Left ventricle myocardium inferior (tissue), 1 donor: ENCODE measurements at places on chromosomes 5 and 9. TPM values are rescaled to one million over a fixed set of nuclear protein-coding genes. Genes with fewer than 3 reads are reported as not detected.

EHMT1 gene
- 31.3 TPM for total RNA-seq

MYOZ3 gene
- total RNA-seq = 6.2 TPM

SLC6A3 gene
- not detected for total RNA-seq

KIF4B gene
- total RNA-seq = not detected

GABRB2 gene
- total RNA-seq = 0.11 TPM

SPOUT1 gene
- total RNA-seq = 17.5 TPM

CCNO gene
- not detected for total RNA-seq

TMEM174 gene
- not detected for total RNA-seq

GLDC gene
- not detected for total RNA-seq

DOCK2 gene
- 4.2 TPM for total RNA-seq

DNA sequence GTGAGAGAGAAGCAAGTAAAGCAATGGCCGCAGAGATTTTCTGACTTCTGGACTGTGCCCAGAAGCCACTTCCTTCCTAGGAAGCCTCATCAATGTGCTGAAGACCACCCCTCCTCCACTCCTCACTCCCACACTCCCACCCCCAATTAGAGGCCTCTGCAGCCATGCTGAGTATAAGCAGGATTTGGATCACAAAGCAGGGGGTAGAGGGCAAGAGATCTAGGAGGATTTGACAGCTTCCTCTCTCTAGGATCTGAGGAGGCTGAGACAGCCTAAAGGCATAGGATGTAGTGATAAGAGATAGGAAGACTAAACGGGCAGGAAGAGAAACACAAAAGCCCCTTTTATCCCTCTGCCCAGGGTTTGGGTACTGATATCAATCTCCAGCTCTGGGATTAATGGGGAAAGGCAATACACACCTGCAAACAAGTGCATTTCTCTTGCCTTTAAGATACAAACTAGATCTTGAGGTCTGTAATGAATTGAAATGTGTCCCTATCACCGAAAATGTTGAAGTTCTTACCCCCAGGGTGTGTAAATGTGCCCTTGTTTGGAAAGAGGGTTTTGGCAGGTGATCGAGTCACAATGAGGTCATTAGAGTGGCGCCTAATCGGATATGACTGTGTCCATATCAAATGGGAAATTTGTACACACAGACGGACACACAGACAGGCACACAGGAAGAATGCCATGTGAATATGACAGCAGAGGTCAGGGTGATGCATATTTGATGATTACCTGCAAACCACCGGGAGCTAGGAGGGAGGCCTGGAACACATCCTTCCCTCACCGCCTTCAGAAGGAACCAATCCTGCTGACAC lies 28.5 kb downstream of the KCNV2 start:
- no peak for DNase-seq

GRCh38 chr9:35162605-35163315 lies 951 bp downstream of the UNC13B start:
- DNase-seq = no peak

DNA sequence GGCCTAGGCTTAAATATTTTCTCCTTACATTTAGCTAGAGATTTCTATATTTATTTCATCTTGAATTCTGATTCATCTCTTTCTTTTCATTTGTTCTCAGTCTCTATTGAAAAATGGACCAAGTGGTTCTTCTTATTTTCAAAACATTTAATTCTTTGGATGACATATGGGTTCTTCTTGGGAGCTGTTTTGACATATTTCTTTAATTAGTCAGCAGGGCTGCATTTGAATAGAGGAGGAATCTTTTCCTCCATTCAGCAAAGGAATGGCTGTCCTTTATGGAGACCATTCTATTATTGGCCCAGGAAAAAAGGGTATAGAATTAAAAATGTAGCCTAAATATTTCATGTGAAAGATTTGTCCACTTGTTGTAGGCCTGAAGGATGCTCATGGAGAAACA lies 109.9 kb downstream of the RPS23 start:
- DNase-seq = no peak

DNA sequence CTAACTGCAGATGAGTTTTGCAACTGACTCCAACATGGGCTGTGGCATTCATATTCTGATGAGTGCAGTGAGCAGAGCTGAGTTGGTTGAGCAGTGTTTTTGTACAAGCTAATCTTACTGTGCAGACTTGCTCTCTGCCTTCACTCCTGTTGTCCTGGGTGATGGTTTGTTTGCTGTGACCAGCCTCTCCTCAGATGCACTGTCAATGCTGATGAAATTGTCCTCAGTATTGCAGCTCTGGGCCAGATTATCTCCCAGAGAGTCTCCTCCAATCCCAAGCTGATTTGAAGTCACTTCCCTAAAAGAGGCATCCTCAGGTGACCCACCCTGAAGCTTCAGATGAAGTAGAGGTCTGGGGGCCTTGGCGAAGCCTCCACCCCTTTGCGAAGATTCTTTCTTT lies 581.8 kb downstream of the ACTL7B start:
- DNase-seq = no peak

DNA sequence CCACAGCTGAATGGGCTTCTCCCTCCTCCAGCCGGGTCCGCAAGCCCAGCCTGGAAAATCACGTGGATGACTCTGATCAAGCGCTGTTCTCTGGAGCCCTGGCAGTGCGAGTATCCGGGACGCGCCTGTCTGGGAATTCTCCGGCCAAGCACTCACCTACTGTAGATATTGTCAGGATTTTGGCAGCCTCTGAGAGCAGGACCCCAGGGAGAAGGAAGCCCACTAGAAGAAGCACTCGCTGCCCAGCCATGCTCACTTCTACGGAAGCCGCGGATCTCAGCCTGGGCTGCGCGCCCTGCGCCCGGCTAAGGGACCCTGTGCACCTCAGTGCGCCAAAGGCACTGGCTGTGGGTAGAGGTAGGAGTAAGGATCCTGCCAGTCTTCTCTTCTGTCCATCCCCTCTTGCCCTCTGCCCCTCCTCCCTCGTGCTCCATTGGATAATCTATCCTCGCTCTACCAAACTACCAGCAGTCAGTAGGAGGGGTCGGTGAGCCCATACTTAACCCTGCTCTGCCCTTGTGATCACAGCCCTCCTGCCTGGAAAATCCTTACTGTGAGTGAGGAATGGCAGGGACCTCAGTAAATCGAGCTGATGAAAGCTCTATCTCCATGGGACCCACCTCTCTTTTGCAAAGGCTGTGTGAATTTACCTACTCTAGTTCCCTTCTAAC lies at the start of gene UGT3A2:
Gene UGT3A2, minus strand, starts transcription at position 343 of the 671 bp plus-strand sequence. Its CDS starts 93 bp downstream, at position 250.
- DNase-seq = no peak

GRCh38 chr5:34652466-34652865 lies 3.7 kb upstream of the RAI14 start:
- no peak for DNase-seq

- peak; percentile 82 for DNase-seq
Observed at GRCh38 chr9:124852829-124853531, at the start of gene WDR38. Gene WDR38 (plus strand): TSS chr9:124853460. CDS start chr9:124853532, 72 bp downstream.

- no peak for DNase-seq
Observed at GRCh38 chr5:98042961-98043360, 730.5 kb upstream of the RGMB start.

DNA sequence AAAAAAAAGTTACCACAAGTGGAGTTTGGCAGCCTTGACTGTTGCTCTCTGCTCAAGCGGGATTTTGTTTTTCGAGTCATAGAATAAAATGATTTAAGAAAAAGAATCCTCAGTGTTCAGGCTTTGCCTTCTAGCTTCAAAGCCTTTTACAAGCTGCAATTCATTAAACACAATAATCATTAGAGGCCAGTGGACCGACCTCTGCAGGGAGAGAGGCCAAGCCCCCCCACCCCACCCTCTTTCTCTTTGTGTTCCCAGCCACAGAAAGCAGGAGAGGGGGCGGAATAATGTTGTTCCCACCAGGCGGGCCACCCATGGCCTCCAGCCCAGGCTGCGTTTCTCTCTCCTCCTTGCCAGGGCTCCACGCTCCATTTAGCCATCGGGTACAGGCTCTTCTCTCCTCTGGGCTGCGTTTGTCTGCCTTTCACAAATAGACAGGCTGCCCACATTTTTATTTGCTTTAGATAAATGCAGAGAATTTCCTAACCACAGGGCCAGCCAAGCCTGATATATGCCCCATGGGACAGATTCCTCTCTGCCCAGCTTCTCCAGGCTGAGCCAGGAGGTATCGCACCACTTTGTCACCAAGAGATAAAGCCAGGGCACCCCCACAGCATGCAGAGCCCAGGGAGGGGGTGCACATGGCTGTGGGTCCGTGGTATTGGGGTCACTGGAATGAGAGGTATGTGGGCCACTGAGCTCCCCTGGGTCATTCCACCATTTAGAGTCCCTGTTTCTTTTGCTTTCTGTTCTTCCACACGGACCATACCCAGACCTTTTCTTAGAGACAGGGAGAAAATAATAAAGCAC lies 318.8 kb downstream of the PIK3R1 start:
- peak; percentile 25 for DNase-seq

DNA sequence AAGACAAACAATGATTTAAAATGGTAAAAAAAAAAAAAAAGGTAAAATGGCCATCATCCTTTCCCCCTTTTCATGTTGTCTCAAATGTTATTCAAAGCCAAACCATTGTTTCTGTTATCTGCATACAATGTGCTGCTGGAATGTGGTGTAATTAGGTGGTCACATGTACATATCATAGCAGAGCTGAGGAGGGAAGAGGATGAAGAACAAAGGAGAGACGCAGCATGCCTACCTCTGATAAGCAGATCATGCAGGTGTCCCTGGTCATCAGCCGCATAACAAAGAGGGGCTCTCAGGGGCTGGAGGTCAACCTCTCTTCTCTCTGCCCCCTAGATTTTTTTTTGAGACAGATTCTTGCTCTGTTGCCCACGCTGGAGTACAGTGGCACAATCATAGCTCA lies 141.0 kb downstream of the CARTPT start:
- DNase-seq = no peak

GRCh38 chr5:127392762-127393161 lies 102.2 kb downstream of the MEGF10 start:
- DNase-seq = no peak

DNA sequence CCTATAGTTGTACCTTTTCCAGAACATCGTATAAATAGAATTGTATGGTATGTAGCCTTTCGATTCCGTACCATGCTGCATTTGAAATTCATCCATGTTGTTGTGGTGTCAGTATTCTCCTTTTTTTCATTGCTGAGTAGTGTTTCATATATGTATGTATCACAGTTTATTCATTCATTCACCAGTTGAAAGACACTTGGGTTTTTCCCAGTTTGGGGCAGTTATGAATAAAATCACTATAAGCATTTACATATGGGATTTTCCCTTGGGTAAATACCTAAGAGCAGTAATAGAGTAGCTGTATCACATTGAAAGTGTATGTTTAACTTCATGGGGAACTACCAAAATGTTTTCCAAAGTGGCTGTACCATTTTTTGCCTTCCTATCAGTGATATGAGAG lies 16.1 kb upstream of the FKTN start:
- no peak for DNase-seq

GRCh38 chr5:72818866-72819534 lies 2.5 kb downstream of the TNPO1 start:
- DNase-seq = peak; percentile 58

DNA sequence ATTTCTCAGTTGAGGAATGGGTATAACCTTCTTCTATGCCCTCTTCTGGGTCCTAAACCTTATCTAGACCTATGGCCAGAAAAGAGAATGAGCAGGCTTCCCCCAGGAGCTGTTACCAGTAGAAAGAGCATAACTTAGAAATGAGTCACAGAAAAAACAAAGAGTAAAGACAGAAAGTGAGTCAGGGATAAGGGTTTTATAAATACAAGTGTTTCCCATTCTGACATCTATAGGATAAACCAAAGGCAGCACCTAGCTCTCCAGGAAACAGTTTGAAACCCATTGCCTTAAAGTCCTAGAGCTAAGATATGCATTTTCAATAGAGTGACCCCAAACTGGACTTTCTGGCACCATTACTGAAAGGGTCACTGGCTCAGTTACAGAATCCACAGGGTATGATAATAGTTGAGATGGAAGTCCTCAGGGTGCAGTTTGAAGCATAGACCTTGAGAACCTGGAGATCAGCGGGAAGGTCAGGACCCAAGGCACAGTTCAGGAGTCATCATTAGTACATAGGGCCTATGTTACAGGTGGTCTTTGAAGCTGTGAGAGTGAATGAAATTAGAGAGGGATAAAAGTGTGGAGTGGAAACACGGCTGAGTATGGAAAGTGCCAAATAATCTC lies 42.7 kb upstream of the LIFR start:
- no peak for DNase-seq

DNA sequence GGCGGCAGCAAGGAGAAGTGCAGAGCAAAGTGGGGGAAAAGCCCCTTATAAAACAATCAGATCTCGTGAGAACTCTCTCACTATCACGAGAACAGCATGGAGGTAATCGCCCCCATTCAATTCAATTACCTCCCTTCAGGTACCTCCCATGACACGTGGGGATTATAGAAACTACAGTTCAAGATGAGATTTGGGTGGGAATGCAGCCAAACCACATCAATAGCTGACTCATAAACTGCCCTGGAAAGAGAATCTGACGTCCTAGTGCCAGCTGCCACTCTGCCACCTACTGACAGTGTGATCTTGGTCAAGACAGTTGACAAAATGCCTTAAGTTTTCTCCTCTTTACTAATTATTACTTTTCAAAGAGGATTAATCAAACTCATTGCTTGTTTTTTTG lies 128.3 kb downstream of the GPBP1 start:
- DNase-seq = no peak

DNA sequence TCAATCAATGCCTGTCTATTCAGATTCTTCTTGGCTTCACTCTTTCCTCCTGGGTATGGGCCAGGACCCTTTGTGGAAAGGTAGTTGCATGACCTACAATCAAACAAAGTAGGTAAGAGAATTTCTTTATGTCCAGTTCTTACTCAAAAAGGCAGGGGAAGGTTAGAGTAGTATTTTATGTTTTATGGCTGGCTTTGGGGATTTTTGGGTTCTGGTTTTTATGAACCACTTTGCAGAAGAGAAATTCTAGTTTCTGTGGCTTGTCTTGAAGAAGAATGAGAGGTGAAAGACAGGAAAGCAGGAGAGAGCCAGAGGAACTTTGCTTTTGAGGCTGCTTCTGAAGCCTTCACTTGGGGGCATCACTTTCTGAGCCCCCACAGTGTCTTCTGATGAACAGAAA lies 14.7 kb upstream of the CRHBP start:
- no peak for DNase-seq

DNA sequence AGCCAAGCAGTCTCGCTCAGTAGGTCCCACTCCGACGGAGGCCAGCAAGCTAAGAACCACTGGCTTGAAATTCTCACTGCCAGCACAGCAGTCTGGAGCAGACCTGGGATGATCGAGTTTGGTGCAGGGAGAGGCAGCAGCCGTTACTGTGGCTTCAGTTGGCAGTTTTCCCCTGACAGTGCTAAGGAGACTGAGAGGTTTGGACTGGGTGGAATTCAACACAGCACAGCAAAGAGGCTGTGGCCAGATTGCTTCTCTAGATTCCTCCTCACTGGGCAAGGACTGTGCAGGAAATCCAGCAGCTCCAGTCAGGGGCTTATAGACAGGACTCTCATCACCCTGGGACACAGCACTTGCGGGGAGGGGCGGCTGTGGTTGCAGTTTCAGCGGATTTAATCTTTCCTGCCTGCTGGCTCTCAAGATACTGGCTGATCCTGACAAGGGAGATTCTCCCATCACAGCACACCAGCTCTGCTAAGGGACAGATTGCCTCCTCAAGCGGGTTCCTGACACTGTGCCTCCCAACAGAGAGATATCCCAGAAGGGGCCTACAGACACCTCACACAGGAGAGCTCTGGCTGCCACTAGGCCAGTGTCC lies 122.1 kb downstream of the YIPF5 start:
- DNase-seq = no peak
